ENCODE measurements at places on chromosomes 13 and 19. TPM values are rescaled to one million over a fixed set of nuclear protein-coding genes. Genes with fewer than 3 reads are reported as not detected.

SMG9 gene
- 22.5 TPM for total RNA-seq

HRC gene
- total RNA-seq = 2.1 TPM

COMP gene
- not detected for total RNA-seq

RPL18A gene
- 2,642 TPM for total RNA-seq

CYP2A7 gene
- not detected for total RNA-seq

NOVA2 gene
- total RNA-seq = not detected

ZNF177 gene
- total RNA-seq = 3.0 TPM

NBEA gene
- 4.7 TPM for total RNA-seq

CGB1 gene
- total RNA-seq = not detected

TMIGD2 gene
- 1.5 TPM for total RNA-seq

ZNF99 gene
- total RNA-seq = not detected

RANBP3 gene
- total RNA-seq = 74.8 TPM

NLRP11 gene
- total RNA-seq = 4.9 TPM

PCDH9 gene
- total RNA-seq = 4.2 TPM

FTL gene
- 1,259 TPM for total RNA-seq

VSTM2B gene
- not detected for total RNA-seq

RASIP1 gene
- total RNA-seq = 0.99 TPM
